ENCODE measurements at places on chromosomes 6 and 20.

GRCh38 chr6:116376149-116376548, 5.4 kb downstream of the DSE start:
- no peak for DNase-seq

DNA sequence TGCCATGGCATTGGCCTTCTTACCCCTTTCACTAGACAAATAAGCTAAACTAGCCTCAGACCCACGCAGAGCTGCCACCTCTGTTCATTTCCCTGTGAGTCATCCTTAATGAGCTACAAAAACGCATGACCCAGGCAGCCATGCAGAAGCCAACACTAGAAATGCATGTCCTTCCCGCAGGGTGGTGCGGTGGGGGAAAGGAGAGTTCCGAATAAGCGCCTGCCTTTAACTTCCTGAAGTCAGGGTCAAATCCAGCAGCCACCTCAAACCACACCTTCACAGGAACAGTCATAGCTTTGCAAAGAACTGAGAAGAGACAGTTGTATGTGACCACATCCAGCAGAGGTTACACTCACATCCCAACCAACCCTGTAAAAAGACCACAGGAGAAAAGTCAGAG, 40.4 kb downstream of the IRF4 start:
- DNase-seq, result no peak

DNA sequence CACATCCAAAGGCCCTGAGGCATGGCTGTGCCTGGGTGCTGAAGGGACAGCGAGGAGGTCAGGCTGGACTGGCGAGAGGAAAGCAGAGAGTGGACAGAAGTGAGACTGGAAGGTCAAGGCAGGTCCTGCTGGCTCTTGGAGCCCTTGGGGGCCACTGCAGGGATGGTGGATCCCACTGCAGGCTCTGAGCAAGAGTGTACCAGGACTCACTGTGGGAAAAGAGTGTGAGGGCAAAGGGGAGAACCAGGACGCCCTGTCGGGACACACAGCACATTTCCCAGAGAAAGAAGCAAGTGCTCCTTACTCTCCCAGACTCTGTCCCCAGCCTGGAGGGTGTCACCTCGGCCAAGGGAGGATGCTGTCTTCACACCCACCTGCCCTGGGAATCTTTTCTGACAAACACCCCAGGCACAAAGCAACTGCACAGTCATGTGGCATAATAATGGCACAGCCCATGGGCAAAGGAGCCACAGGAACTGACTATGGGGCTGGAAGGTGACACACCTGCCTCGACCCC, 172.3 kb upstream of the CST7 start:
- no peak for DNase-seq

DNA sequence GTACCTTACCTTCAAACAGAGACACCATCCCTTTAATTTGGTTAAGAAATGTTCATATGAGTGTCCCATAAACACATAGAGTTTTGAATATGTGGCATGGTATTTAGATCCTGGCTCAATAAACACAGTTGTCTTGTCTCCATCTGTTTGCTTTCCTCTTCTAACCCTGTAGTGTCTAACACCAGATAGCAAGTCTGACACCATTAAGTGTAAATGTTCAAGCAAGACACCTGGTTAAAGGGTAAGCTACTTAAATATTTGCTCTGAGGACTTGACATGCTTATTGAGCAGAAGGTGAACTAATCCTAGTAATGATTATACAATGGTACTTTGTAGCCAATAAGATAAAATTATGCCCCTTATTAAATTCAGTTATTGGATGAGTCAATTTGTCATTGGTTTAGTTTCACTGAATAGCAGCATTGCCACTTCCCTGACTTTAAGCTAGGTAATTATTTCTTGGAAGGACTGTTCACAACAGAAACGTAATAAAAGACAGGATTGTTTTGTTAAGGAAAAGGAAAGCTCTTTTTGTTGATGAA, 26.9 kb upstream of the GOPC start:
- DNase-seq, result no peak

GRCh38 chr20:1182106-1182505, 2.7 kb downstream of the TMEM74B start:
- no peak for DNase-seq

DNA sequence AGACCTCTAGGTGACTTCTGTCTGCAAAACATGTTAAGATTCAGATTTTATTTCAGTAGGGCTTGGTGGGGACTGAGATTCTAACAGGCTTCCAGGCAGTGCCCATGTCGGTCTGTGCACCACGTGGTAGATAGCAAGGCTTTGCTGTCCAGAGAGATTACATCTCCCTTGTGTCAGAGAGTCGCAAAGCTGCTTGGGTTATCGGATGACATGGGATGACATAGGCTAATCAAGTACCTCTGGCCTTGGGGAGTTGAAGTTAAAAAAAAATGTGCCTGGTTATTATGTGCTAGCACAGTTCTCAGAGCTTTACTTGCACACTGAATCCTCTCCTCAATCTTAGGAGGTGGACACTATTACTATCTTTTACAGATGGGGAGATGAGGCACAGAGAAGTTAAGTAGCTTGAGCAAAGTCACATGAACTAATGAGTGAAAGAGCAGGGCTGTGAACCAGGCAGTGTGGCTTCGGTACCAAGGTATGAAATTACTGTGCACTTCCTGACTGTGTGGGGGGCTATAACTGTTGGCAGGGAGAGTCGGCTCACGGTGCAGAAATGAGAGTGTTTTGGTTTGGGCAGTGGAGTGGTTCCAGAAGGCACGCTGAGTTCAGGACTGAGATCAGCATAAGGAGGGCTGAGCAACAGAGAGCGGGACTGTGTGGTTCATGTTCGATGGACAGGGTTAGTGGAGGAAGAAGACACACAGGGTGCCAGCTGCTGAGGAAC, 41.1 kb downstream of the FARS2 start:
- peak; percentile 12 for DNase-seq

- DNase-seq, result no peak
These were observed 463.6 kb downstream of the HACE1 start for GRCh38 chr6:104396077-104396476.

GRCh38 chr20:56628873-56629463, at the start of gene TFAP2C:
TFAP2C (plus strand) TSS chr20:56629306; CDS start chr20:56629545, 239 bp downstream.
- DNase-seq, result peak; percentile 33

DNA sequence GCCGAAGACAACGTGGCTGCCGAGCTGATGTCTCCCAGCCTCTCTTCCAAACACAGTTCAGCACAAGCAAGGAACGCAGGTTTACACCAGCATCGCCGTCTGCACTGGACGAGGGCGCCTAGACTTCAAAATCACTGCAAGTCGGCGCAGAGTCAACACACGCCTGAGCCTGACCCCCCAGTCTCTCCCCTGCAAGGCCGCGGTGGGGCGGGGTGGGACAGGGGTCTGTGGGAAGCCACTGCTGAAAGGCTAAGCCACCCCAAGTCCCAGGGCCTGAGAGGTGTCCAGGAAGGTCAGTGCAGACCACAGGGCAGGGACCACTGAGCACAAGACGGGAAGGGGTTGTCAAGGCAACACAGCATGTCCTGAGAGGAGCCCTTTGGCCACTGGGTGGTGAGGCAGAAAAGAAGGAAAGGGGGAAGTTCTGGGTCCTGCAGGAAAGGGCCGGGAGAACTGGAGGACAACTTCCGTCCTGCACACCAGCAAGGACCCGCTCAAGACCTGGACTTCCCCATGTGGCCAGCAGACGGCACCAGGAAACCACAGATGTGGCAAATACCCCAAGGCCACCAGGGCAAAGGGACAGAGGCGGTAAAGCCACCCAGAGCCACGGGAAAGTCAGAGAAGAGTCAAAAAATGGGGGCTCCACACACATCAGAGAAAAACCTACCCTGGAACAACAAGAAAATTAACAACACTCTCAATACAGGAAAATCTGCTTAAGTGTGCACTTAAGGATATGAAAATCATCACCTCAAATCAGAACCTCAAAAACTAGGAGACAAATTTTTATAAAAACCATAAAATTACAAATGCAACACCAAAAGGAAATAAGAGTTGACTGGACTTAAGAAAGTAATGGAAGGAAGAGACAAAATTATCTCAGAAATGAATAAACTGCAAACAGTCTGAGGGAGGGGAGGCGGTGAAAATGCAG, 84.8 kb downstream of the TAF4 start:
- DNase-seq, result peak; percentile 48

DNA sequence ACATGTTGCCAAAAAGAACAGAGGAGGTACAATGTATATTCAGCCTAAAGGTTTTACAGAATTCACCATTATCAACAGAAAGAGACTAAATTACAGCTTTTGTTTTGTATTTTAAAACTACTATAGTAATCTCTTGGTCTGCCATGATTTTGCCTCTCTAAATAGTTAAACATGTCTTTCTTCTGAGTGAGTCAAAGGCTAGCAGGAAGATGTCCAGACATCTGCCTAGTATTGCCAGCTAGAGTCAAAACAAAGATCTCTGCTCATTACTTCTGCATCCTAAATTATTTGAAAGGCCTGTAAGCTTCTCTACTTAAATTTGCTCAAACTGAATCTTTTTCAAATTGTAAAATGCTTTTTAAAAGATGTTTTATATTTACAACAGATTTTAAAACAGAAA, 8.8 kb downstream of the ASF1A start:
- DNase-seq, result no peak

All from GM12891 (cell line).